ENCODE measurements at places on chromosomes 5 and 9.

DNA sequence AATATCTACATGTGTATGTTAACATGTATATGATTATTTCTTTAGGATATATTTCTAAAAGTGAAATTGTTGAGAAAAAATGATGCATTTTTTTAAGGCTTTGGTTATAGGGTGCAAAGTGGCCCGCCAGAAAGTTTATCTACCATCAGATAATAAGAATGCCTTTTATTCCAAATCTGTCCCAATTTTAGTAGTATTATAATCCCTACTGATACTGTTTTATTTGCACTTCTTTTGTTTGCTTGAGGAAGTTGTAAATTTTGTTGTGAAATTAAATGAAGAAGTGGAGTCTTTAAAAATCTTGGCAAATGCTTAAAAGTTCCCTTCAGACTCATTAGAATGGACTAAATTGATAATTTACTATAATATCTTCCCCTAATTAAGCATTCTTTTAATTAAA, 73.0 kb downstream of the NIPBL start:
- DNase-seq, result no peak

- no peak for DNase-seq
Measured at GRCh38 chr5:74372502-74373064, 267.9 kb downstream of the ENC1 start.

- no peak for DNase-seq
Measured at GRCh38 chr9:135038331-135038730, 49.1 kb upstream of the OLFM1 start.

- no peak for DNase-seq
Measured at GRCh38 chr5:93724791-93725190, 16.6 kb downstream of the POU5F2 start.

DNA sequence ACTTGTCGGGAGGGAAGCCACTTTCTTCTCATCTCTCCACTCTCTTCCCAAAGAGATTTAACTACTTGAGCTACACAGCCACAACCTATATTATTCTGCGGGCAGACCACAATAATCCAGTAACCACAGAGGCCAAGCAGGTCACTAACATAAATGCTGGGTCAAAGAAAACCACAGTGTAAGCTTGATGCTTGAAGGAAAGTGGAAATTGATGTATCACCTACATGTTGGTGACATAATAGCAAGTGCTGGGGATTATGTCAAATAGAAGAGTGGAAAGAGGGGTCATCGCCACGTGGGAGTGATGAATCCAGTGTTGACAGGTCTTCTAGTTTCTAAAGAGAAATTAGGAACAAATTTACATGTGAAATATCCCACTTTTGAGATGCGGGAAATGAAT, 40.9 kb downstream of the RFK start:
- no peak for DNase-seq

GRCh38 chr9:36572515-36573418, at the start of gene MELK:
TSS of gene MELK (plus strand) at chr9:36572895. CDS start at chr9:36581682, 8,787 bp downstream.
- peak; percentile 80 for DNase-seq

All from NCI-H774 (cell line).